ENCODE measurements at places on chromosomes 1 and 21. TPM values are rescaled to one million over a fixed set of nuclear protein-coding genes. Genes with fewer than 3 reads are reported as not detected.

The USP1 gene
- 20.5 TPM for total RNA-seq

The CD1B gene
- not detected for total RNA-seq

GRCh38 chr1:160807738-160808137, 11.8 kb downstream of the LY9 start:
- DNase-seq = no peak

- no peak for DNase-seq
These were observed 645.0 kb upstream of the PTBP2 start for GRCh38 chr1:96076589-96076988.

DNA sequence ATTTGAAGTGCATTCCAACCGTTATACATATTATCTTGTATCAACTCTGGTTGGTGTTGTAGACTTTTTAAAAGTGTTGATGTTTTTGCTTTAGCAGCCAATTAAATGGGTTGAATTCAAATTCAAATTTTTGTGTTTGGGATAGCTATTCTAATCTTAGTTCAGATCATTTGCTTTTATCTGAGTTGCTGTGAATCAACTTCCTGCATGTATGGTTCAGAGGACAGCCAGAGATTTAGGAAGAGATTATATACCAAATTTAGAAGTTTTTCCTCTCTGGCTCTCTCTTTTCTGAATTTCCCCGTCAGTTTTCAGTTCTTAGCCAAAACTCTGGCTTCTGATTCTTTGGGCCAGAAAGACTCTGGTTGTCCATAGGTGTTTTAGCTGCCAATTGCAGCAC, 415.5 kb downstream of the NUF2 start:
- DNase-seq = no peak
